Right cardiac atrium (tissue), 5 donors: ENCODE measurements at places on chromosomes 12 and 14.

- no peak for DNase-seq
Observed at GRCh38 chr12:6627616-6628015, 8.1 kb downstream of the LPAR5 start.

DNA sequence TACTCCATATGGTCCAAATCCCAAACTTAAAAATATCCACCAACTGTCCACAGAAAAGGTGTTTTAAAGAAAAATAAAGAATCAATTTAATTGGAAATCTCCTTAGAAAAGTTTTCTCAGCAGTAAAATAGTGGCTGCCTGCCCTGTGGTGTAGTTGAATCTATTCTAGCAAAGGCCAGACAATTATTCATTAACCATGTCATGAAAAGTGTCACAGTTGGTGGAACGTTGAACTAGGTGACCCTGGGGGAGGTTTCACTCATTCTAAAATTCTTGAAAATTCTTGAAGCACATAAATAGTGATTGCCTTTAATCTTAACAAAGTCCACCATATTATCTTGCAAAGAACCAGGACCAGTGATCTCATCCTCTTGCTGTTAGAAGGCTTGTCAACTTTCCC, 78.4 kb upstream of the GZMB start:
- DNase-seq: no peak

GRCh38 chr12:105970885-105971284, 167.9 kb downstream of the NUAK1 start:
- no peak for DNase-seq

DNA sequence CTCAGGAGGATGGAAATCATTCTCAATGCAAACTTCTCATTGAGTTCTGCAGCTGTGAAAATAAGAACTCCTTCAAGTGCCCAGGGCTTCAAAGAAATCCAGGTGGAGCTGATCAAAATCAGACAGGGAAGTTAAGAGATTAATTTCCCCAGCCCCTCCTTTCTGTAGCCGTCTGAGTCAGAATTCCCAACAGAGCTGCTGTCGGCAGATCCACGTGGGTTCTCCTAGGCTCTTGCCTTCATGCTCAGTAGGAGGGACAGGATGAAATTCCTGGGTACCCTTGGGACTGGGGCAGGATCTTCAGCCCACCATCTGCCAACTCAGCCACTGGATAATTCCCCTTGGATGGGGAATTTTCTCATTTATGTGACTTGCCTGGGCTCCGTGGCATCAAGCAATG, 13.3 kb downstream of the TGFB3 start:
- DNase-seq: no peak

DNA sequence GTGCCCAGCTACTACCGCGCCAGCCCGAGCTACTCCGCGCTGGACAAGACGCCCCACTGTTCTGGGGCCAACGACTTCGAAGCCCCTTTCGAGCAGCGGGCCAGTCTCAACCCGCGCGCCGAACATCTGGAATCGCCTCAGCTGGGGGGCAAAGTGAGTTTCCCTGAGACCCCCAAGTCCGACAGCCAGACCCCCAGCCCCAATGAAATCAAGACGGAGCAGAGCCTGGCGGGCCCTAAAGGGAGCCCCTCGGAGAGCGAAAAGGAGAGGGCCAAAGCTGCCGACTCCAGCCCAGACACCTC, 697 bp downstream of the HOXC10 start:
- DNase-seq: no peak

DNA sequence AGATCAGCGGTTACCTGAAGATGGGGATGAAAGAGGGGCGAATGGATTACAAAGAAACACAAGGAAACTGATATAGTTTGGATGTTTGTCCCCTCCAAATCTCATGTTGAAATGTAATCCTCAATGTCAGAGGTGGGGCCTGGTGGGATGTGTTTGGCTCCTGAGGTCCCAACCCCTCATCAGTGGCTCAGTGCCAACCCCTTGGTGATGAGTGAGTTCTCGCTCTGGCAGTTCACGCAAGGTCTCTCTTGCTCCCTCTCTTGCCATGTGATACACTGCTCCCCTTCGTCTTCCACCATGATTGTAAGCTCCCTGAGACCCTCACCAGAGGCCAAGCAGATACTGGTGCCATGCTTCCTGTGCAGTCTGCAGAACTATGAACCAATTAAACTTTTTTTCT, 28.0 kb downstream of the ITGA7 start:
- DNase-seq: no peak

GRCh38 chr14:95953111-95953724, 76.6 kb downstream of the TUNAR start:
- DNase-seq: no peak

DNA sequence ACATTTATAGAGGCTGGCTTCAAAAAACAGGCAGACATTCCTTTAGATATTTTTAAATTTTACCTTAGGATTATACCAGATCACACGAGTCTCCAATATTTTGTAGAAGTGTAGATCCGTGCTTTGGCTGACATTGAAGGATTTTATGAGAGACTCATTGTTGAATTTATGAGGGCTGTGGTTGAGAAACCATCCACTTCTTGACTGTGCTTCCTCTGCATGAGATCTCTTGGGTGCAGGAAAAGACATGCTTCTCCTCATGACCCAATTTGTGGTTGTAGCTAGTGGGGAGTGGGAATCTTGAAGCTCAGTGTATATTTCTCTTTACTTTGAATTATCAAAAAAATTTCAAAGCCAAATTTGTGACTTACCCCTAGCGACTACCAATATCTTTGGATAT, 36.7 kb upstream of the NKX2-8 start:
- DNase-seq: no peak

GRCh38 chr12:39685854-39686657, 66.5 kb upstream of the ABCD2 start:
- no peak for DNase-seq

- peak; percentile 24 for DNase-seq
Observed at GRCh38 chr12:31518680-31519227, 72.2 kb downstream of the DENND5B start.
